Mammary epithelial cell (primary cell): ENCODE measurements at places on chromosomes 16 and 17. TPM values are rescaled to one million over a fixed set of nuclear protein-coding genes. Genes with fewer than 3 reads are reported as not detected.

- DNase-seq: no peak
Observed at GRCh38 chr17:44304651-44305050, 3.8 kb upstream of the RUNDC3A start.

DNA sequence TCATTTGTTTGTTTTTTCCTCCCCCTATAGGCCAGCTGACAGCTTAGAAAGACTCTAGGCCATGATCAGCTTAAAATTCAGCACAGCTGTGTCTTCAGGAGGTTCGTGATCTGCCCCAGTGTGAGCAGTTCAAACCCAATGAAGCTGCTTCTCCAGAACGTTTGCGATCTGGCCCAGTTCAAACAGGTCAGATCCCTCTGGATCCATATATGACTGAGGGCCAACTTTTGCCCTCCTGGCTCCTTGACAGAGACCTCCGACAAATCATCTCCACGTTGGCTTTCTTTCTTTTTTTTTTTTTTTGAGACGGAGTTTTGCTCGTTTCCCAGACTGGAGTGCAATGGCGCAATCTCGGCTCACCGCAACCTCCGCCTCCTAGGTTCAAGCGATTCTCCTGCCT is 50.2 kb upstream of the ATF7IP2 start:
- DNase-seq: no peak

DNA sequence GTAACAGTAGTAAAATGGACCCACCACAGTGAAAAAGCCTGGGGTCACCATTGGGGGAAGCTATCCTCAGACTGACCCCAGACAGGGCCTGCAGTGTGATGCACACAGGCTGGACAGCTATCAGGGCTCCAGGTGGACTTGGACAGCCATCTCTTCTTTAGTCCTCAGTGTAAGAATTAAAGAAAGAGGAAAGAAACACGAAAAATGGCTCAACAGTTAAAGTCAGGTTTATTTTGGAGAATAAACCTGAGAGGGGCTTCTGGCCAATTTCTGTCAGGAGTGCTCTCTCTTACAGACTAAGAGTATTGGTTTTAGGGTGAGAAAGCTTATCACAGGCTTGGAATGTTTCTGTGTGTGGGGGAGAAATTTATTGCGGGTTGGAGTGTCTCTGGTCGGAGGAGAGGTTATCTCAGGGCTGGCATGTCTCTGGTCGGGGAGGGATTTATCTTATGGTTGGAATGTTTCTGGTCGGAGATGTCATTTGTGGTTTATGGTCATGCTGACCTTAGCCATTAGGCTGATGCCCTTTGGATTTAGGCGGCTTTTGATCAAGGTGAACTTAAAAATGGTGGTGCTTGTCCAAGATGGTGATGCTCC is 10.8 kb upstream of the B4GALNT2 start:
- no peak for DNase-seq

DNA sequence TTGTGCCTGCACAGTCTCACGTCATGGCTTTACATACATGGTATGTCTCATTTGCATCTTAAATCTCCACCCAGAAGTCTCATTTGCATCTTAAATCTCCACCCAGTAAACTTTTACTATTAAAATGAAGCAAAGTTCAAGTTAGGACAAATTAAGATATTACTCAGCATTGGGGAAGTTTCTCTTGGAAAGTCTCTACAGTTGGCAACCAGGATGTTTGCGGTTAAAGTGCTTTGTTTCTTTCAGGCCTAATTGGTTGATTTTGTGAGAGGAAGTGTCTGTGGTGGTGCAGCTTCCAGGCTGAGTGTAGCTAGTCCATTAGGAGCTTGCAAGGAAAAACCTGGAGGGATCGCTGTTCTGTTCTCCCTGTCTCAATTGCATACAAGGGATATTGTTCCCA is 1373.3 kb upstream of the GOT2 start:
- peak; percentile 4 for DNase-seq

DNA sequence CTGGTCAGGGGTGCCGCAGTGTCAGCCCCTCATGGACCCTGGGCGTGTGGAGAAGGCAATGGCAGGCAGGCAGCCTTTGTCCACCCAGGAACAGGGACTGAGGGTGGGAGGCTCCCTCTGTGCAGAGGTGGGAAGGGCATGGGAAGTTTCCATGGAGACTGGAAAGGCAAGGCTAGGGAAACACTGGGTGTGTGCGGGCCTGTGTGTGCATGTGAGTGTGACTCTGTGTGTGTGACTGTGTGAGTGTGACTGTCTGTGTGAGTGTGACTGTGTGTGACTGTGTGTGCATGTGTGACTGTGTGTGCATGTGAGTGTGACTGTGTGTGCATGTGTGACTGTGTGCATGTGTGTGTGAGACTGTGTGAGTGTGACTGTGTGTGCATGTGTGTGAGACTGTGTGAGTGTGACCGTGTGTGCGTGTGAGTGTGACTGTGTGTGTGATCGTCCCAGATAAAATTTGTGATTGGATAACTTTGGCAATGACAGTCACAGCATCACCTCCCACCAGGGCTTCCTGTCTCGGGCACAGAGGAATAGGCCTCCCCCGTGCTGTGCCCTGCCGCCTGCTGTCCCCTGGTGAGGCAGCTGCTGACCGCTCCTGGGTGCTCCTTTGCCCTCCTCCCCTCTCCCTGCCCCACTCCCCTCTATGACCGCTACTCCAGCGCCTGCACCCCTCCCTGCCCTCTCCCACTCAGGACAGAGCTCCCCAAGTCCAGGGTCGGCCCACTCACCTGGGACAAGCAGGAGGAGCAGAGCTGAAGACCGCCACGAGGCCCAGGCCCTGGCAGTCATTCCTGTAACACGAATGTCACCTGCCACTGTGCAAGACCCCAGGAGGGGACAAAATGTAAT is 698 bp downstream of the CD300C start:
- DNase-seq: no peak

GRCh38 chr17:44518032-44518431 is 14.8 kb upstream of the GPATCH8 start:
- DNase-seq: no peak

GRCh38 chr17:74807441-74807840 is 31.3 kb upstream of the NAT9 start:
- no peak for DNase-seq

DNA sequence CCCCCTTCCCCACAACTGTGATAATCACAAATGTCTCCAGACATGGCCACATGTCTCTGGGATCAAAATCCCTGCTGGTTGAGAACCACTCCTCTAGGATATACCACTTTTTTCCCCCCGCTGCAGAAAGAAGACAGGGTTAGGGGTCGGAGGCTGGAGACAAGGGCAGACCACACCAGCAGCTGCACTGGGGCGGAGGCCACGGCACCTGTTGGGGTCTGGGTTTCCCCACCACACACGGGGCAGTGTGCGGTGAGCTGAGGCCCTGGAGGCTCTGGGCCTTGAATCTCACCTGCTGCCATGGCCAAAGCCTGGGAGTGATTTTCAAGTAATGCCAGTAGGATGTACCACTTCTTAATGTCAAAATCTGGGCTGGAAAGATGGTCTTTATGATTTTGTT is 320.5 kb downstream of the SNX29 start:
- DNase-seq: no peak

GRCh38 chr17:17406225-17406624 is 70.6 kb upstream of the MED9 start:
- DNase-seq: no peak

DNA sequence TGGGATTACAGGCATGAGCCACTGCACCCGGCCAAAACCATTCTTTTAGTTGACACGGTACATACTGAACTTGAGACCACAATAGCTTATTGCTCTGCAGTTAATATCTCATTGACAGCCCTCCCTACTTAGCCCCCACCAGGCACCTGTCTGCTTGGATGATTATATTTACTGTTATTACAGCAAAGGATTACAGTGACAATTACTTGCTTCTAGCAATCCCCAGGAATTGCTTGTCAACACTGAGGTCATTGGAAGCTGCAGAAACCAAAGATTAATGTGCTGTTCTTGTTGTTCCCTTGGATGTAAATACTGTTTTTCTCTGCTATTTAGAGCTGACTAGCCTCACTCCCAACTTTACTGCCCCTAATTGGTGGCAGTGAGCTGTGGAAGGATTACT is 211.2 kb downstream of the LGALS9B start:
- DNase-seq: no peak

GRCh38 chr16:48366165-48367093 is 18.8 kb downstream of the SIAH1 start:
- DNase-seq: peak; percentile 85

DNA sequence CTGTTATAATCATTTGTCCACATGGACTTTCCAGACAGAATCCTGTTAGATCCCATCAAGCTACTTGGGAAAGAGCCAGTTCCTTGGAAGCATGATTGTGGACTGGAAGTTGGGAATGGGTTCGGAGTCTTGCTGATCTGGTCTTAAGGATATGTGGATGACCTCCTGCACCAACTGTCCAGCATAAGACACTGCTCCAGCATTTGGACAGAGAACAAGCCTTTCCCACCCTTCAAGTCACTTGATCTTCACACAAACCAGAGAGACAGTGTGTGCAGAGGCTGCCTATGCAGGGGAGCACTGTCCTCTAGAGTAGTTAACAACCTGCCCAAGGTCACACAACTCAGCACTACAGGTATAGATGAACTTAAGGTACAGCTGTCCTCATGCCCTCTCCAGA is 5.8 kb upstream of the MT1B start:
- no peak for DNase-seq

GRCh38 chr16:23757937-23758619 is 3.3 kb downstream of the CHP2 start:
- DNase-seq: no peak

DNA sequence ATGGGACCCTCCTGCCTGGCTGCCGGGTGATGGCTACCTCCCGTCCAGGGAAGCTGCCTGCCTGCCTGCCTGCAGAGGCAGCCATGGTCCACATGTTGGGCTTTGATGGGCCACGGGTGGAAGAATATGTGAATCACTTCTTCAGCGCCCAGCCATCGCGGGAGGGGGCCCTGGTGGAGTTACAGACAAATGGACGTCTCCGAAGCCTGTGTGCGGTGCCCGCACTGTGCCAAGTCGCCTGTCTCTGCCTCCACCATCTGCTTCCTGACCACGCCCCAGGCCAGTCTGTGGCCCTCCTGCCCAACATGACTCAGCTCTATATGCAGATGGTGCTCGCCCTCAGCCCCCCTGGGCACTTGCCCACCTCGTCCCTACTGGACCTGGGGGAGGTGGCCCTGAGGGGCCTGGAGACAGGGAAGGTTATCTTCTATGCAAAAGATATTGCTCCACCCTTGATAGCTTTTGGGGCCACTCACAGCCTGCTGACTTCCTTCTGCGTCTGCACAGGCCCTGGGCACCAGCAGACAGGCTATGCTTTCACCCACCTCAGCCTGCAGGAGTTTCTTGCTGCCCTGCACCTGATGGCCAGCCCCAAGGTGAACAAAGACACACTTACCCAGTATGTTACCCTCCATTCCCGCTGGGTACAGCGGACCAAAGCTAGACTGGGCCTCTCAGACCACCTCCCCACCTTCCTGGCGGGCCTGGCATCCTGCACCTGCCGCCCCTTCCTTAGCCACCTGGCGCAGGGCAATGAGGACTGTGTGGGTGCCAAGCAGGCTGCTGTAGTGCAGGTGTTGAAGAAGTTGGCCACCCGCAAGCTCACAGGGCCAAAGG is 36.8 kb downstream of the NLRC5 start:
- DNase-seq: no peak

DNA sequence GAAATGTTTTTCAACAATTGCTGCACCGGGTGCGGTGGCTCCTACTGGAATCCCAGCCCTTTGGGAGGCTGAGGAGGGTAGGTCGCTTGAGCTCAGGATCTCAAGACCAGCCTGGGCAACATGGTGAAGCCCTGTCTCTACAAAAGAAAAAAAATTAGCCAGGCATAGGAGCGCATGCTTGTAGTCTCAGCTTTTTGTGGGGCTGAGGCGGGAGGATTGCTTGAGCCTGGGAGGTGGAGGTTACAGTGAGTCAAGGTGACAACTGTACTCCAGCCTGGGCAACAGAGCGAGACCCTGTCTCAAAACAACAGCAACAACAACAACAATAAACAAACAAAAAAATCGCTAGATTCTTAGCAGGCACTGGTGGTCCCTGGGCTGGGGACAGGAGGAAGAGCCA is 28.5 kb downstream of the IL21R start:
- DNase-seq: no peak

GRCh38 chr16:4347010-4347409 is 4.1 kb downstream of the PAM16 start:
- DNase-seq: no peak

DNA sequence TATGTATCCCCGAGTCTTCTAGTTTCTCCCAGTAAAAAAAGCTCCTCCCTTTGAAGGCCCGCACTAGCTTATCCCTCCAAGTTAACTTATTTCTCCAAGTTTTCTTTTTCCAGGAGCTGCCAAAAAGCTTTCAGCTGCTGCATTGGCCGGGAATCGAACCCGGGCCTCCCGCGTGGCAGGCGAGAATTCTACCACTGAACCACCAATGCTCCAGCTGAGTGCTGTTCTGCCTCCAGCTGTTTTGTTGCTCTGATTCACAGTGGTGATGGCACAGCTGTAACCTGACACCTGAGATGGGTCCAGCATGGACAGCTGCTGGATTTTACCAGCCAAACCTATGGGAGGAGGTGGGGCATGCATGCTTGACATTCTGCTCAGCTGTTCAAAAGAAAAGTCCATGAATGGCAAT is 22.1 kb downstream of the VAC14 start:
- DNase-seq: peak; percentile 88

- DNase-seq: peak; percentile 69
Observed at GRCh38 chr16:70162041-70162451, 11.5 kb upstream of the CLEC18C start.

DNA sequence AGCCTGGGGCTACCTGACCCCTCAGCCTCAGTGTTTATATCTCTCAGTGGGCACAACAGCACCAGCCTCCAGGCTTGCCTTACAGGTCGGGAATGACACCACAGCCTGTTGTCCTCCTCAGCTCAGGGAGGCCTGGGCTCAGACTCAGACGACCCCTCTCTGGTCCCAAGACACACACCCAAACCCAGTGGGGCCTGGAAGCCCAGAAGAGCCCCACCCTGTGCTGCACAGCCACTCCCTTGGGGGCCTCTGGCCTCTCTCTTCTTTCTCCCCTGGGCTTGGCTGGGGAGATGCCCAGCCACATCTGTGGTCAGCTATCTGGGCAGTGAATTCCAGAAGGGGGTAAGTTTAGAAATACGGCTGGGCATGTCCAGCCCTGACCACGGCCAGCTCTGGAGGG is 2.4 kb downstream of the NATD1 start:
- no peak for DNase-seq

GRCh38 chr17:4262703-4263102 is 1.1 kb downstream of the ANKFY1 start:
- DNase-seq: no peak

Gene FKBP10
- 131 TPM for total RNA-seq

Gene C17orf107
- total RNA-seq: 4.0 and 4.4 TPM in 2 replicates

Gene OR1D5
- total RNA-seq: not detected in 2 replicates

Gene DCUN1D3
- total RNA-seq: 25.0 TPM

Gene SYNGR2
- total RNA-seq: 39.0 TPM

Gene TBC1D10B
- total RNA-seq: 38.6 and 45.5 TPM in 2 replicates

Gene TPSD1
- total RNA-seq: not detected in 2 replicates
